ENCODE measurements at places on chromosomes 5 and 9. TPM values are rescaled to one million over a fixed set of nuclear protein-coding genes. Genes with fewer than 3 reads are reported as not detected.

PCDHB15 gene
- 2.9 TPM for total RNA-seq

DNA sequence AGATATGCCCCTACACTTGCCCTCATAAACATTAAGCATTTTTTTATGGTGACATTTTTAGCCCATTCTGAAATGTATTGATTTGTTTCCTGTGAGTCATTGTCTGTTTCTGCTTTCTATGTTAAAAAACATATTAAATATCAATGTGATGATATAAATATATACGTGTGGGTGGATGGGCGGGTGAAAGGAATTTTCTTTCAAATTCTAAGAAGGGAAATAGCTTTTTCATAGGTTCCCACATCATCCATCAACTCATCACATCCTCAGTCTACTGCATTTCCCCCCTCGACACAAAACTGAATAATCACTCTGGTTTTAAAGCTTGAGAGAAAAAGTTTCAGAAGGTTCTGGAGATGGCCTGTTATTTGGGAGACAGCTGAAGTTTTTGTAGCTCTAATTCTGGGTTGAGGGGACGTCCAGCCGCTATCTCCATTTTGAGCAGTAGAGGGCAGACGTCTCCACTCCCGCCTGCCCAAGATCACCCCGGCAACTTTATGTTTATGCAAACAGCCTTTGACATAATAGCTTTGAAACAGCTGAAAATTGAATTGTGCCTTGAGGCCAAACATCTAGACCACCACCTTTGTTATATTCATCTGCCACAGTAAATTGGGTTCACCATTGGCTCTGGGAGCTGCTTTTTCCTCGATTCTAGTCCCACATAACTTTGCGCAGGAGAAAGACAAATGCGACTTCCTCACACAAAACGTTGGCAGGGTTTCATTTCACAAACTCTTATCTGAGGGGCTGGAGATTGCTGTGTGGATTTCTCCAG, 216.2 kb upstream of the CLINT1 start:
- peak; percentile 65 for DNase-seq

DNA sequence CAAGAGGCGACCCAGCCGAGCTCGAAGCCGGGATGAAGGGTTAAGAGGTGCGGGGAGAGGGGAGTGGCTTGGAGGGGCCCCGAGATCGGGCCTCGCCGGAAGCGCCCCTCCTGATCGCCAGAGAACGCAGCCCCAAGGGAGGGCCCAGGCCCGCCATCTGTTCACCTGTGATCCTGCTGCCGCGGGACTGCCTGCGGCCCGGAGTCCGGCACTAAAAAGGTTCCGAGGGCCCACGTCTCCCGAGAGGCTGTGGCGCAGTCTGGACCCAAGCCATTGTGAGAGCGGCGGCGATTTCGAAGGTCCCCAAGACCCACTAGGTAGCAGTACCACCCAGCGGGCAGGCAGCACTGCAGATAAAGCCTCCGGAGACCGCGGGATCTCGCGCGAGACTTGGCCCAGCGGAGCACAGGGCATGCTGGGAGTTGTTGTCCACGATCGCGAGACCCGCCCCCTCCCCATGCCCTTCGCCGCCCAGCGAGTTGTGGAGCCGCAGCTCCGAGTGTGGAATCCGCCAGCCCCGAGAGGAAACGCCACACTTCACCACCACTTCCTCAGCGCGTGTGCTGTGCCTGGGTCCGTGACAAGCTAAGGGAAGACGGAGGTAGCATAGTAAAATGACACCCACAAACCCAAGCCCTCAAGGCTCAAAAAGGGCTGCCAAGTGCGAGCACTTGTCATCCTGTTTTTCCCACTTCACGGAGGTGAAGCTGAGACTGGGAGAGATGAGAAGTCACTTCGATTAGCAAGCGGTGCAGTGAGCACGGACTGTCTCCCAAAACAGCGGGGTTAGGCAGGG, at the start of gene KIAA1191:
KIAA1191 (minus strand) TSS at position 328 of the 796 bp plus-strand sequence. CDS start 2,256 bp downstream, outside the sequence.
- DNase-seq: peak; percentile 99

PCDHB5 gene
- 3.0 TPM for total RNA-seq

HRCT1 gene
- total RNA-seq: 5.9 TPM

PCDHGA10 gene
- 4.0 TPM for total RNA-seq

FYB1 gene
- total RNA-seq: 5.7 TPM

SPINK1 gene
- total RNA-seq: not detected

IL31RA gene
- total RNA-seq: not detected

All from right cardiac atrium (tissue), 5 donors.